Activated CD4-positive, alpha-beta T cell treated with anti-CD3 and anti-CD28 coated beads for 24 hours (primary cell): ENCODE measurements at places on chromosomes 1 and 21.

DNA sequence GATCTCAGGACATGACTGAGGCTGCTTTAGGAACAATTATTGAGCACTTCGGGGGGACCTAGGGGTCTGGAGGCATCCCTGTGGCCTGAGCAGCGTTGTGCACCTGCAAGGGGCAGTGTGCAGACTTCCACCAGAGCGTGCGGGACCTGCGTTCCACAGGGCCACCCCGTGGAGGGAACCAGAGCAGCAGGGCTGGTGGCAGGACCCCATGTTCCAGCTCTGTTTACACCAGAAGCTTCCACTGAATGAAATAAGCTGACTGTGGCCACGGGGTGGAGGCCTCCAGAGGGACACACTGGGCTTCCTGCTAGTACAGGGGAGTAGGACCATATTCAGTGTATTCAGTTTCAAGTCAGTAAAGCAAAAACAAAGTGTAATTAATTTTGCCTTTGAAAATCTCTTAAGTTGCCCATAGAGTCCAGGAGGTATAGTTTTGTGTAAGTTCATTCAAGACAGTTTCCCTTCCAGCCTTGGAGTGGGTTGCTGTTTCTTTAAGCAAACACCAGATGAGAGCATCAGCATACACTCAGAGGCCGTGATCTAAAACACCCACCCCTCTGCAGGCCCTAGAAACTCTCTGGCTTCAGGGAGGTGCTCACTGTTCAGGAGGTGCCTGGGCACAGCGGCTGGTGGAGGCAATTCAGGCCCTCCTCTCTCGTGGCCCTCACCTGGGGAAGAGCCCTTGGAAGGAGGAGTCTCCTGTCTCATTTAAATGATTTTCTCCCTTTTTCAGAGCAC is 16.6 kb downstream of the SLC1A7 start:
- no peak for DNase-seq

DNA sequence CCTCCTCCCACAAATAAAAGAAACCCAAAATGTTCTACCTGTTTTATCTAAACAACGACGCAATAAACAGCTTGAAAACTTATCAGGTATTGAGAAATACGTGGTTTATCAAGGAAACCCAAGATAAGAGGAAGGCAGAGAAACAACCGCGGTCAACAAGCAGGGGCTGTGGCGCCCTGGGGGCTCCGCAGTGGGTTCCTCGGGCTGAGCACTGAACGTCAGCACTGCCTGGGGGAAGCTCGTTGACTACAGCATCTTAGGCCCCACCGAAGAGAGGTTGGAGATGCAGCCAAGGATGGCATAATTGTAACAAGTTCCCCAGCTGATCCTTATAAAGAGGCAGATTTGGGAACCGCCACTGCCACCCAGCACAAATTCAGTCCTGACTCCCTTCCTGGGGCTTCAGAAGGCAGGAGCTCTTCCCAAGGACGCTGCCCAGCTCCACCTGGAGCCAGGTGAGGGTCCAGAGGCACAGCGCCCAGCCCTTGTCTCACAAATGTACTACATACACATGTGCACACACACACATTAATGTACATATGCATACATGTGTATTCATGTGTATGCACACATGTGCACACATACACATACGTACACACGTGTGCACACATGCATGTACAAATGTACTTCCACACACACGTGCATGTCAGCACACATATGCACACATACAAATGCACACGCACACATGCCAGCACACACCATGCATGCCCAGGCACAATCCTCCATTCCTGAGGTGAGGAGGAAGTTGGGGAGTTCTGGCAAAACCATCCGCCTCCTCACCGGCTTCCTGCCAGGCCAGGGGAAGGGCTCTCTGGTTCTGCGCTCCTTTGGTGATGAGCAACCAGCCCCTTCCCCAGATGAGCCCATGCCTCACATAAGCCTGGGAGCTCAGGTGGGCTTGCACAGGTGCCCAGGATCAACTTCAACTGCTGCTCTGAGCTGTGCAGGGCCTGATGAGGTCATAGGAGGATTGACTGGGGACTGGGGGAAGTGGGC is 251.1 kb downstream of the NPHP4 start:
- no peak for DNase-seq

DNA sequence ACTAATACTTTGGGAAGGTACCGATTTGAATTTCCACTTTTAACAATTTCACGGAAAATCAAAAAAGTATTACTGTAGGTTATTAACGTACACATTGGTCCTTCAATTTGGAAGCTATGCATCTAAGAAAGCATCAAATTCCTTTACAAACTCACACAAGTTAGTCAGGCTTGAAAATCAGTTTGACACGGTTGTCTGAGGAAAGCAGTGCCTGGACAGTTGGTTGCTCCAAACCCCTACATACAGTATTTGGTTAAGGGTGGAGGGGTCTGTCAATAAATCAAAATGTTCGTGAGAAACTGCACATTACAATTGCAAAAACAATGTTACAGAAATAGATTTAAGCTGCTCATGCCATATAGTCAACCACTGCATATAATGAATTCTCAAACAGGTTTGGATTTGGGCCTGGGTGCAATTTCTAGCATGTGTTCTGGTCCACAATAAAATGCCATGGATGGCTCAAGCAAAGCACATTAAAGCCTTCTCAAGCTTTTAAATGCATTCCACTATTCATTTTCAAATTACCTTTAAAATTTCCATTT is 19.9 kb upstream of the RBM34 start:
- DNase-seq: no peak

GRCh38 chr1:174982971-174983689 is 16.6 kb upstream of the CACYBP start:
- DNase-seq: no peak

- DNase-seq: no peak
Observed at GRCh38 chr1:16110884-16111283, 37.4 kb upstream of the FAM131C start.

DNA sequence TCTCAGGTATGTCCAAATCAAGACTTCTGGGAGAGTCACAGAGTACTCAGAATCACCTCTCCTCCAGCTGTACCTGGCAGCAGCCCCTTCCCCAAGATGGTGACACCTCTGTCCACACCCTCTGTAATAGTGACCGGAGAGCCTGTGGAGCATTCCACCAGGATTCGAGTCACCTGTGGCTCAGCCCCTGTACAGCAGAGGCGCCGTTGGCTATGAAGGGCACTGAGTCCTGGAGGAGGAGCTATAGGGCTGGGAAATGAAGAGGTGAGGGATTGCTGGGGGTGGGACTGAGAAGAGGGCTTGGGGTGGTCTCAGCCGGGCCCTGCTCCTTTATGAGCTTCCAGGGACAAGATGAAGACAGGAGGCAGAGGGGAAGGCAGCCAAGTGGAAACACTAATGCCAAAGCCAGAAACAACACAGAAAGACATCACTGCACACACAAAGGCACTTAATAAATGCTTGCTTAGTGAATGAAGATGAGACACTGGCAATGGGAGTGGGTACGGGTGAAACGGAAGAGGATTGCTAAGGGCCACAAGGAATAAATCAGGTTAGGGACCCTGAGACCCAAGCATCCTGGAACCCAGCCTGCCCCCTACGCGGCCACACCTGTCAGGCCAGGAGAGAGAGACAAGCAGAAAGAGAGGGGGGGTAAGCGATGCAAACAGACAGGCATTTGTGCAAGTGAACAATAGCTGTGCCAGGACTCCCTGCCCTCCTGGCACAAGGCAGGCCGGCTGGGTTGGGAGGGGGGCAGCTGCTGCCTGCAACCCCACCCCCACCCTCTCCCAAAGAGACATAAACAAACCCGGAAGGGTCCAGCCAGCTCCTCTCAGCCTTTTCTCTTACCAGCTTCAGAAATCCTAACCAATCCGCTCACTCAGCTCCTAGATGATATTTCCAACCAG is 3.9 kb downstream of the ARHGEF2 start:
- no peak for DNase-seq

DNA sequence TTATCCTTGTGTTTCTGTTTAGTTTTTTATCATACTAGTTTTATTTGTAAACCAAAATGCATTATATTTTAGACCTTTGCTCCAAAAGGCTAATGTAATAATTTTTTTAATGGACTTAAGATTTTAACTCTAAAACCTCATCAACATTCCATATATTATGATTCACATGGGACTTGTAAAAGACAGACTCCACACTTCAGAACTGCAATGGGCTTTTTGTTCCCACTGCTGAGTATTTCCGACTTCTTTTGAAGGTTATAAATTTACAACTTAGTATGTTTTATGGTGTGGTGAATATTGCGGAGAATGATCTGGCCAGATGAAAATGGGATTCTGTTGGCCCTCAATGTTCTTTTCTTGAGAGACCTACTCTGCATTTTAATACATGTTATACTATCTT is 678.5 kb downstream of the USP25 start:
- DNase-seq: no peak

GRCh38 chr1:108678706-108679105 is 13.4 kb upstream of the PRPF38B start:
- no peak for DNase-seq
